Kidney (tissue), 22 donors: ENCODE measurements at places on chromosomes 2 and 18. TPM values are rescaled to one million over a fixed set of nuclear protein-coding genes. Genes with fewer than 3 reads are reported as not detected.

MAP3K19 gene
- not detected for total RNA-seq

LIMS1 gene
- 65.1 TPM for total RNA-seq

C2orf66 gene
- total RNA-seq: not detected

RNF125 gene
- 6.0 TPM for total RNA-seq

TOGARAM2 gene
- 0.60 TPM for total RNA-seq

IL1R1 gene
- total RNA-seq: 95.9 TPM

PROKR1 gene
- not detected for total RNA-seq

GRCh38 chr2:225340923-225341322, 58.6 kb upstream of the NYAP2 start:
- no peaks in the 10 kb centered on the region for H3K4me1 ChIP-seq
- no peak overlapping the region for H3K27ac ChIP-seq
- H3K4me3 ChIP-seq: no peak overlapping the region
- no peaks in the 10 kb centered on the region for H3K36me3 ChIP-seq
- DNase-seq: no peak
- H3K27me3 ChIP-seq: no peaks in the 10 kb centered on the region

GRCh38 chr2:34844629-34845028, 1245.5 kb upstream of the FAM98A start:
- no peak overlapping the region for H3K4me3 ChIP-seq
- H3K27me3 ChIP-seq: no peaks in the 10 kb centered on the region
- no peak for DNase-seq

DNA sequence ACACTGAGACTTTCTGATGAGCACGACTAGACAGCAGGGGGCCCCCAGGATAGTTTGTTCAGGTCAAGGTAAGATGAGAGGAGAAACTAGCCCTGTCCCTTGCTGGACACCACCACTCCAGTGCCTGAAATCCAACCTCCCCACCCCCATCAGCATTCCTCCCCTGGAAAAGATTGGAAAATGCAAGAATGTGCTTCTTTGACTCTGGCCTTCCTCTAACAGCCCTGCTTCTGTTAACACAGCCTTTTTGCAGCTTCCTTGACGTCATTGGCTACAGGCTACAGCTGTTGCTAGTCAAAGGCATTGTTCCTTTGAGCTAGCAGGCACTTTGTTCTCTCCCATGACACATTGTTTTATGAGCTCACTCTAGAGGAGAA, 20.1 kb upstream of the LTBP1 start:
- H3K4me3 ChIP-seq: no peak overlapping the region
- no peaks in the 10 kb centered on the region for H3K36me3 ChIP-seq
- no peak overlapping the region for H3K27ac ChIP-seq
- peak; percentile 90 for DNase-seq
- H3K27me3 ChIP-seq: no peaks in the 10 kb centered on the region

- H3K27me3 ChIP-seq: no peaks in the 10 kb centered on the region
- H3K4me1 ChIP-seq: no peaks in the 10 kb centered on the region
- H3K4me3 ChIP-seq: no peak overlapping the region
- no peak overlapping the region for H3K27ac ChIP-seq
Observed at GRCh38 chr2:175353275-175353674, 171.8 kb upstream of the ATP5MC3 start.

DNA sequence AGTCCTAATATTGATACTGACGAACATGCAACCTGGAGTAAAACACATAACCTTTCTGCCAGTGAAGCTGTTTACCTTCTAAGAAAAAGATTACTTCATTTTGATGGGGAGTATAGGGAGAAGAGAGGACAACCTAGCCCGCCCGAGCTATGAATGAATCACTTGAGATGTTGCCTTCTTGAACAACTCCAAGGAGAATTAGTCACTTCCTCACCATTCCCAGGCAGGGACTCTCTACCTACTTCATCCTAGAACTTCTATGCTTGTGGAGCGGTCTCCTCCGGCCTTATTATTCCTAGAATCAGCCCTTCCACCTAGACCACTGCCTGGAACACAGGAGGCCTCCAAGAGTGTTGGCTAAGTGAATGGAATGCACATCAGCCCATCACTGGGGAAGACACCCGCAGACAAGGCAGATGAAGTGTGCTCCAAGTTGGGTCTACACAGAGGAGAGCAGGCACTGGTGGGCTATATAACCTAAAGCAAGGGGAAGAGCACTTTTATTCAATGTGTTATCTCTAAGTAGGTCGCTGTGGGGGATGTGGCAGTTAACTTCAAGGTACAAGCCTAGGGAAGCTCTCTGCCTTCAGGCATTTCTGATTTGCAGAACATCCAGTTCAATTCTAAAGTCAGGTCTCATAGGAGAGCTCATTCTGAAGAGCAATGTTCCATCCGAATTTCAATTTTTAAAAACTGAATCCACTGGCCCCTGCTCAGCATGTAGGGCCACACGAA, 57.4 kb downstream of the STK39 start:
- H3K4me1 ChIP-seq: peaks cover 11% of the 10 kb centered on the region
- H3K27me3 ChIP-seq: no peaks in the 10 kb centered on the region
- no peaks in the 10 kb centered on the region for H3K36me3 ChIP-seq
- H3K27ac ChIP-seq: no peak overlapping the region
- H3K4me3 ChIP-seq: no peak overlapping the region

DNA sequence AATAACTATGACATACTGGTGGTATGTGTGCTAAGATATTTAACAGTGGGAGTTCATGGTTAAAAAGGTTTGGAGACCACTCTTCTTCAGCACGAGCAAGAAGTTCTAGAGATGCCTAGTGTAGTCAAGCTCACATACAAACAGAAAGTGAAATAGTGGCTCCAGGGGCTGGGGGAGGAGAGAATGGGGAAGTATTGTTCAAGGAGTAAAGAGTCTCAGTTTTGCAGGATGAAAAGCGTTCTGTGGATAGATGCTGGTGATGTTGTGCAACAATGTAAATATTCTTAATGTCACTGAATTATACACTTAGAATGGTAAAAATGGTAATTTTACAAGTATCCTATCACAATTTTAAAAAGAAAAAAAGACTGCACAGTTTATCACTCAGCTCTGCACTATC, 29.0 kb upstream of the EPAS1 start:
- H3K27me3 ChIP-seq: no peaks in the 10 kb centered on the region
- H3K4me3 ChIP-seq: no peak overlapping the region
- no peaks in the 10 kb centered on the region for H3K36me3 ChIP-seq
- DNase-seq: no peak
- H3K27ac ChIP-seq: no peak overlapping the region

GRCh38 chr2:102057502-102058292, 65.9 kb downstream of the IL1R2 start:
- no peak for DNase-seq
- H3K27ac ChIP-seq: no peak overlapping the region
- H3K4me3 ChIP-seq: no peak overlapping the region
- H3K27me3 ChIP-seq: no peaks in the 10 kb centered on the region
- H3K4me1 ChIP-seq: peaks cover 9% of the 10 kb centered on the region
- no peaks in the 10 kb centered on the region for H3K36me3 ChIP-seq

DNA sequence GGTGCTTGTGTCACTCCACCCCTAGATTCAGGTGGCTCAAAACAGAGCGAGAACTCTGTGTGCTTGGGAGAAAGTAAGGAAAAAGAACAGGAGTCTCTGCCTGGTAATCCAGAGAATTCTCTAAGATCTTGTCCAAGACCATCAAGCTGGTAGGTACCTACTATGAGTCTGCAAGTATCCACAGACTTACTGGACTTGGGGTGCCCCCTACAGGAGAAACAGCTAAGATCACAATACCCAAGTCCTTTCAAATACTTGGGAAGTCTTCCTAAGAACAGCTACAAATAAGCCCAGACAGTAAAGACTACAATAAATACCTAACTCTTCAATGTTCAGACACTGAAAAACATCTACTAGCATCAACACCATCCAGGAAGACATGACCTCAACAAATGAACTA, 1143.6 kb upstream of the ACVR2A start:
- no peaks in the 10 kb centered on the region for H3K36me3 ChIP-seq
- DNase-seq: no peak
- no peaks in the 10 kb centered on the region for H3K27me3 ChIP-seq
- no peak overlapping the region for H3K4me3 ChIP-seq
- H3K27ac ChIP-seq: no peak overlapping the region
- H3K4me1 ChIP-seq: no peaks in the 10 kb centered on the region

DNA sequence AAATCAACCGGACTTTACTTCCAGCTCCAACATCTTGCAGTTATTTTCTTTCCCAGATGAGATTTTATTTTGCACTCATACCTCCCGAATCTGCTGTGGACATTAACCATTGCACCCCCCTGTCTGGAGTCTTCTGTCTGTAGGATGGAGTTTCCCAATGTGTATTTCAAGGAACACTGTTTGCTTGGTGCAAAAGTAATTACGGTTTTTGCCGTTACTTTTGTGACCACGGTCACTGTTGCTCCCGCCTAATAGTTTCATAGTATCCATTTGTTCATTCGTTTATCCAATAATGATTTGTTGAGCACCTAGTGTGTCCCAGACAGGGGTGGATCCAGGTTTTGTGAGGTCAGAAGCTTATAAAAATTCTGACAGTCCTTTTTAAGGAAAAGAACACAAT, 90.3 kb upstream of the BCL11A start:
- DNase-seq: no peak
- H3K36me3 ChIP-seq: no peaks in the 10 kb centered on the region
- no peak overlapping the region for H3K4me3 ChIP-seq
- no peak overlapping the region for H3K27ac ChIP-seq
- no peaks in the 10 kb centered on the region for H3K27me3 ChIP-seq
- no peaks in the 10 kb centered on the region for H3K4me1 ChIP-seq

- no peak overlapping the region for H3K4me3 ChIP-seq
- no peaks in the 10 kb centered on the region for H3K27me3 ChIP-seq
- H3K27ac ChIP-seq: no peak overlapping the region
- DNase-seq: no peak
- H3K4me1 ChIP-seq: no peaks in the 10 kb centered on the region
Observed at GRCh38 chr18:73414069-73414468, 546.3 kb upstream of the NETO1 start.

DNA sequence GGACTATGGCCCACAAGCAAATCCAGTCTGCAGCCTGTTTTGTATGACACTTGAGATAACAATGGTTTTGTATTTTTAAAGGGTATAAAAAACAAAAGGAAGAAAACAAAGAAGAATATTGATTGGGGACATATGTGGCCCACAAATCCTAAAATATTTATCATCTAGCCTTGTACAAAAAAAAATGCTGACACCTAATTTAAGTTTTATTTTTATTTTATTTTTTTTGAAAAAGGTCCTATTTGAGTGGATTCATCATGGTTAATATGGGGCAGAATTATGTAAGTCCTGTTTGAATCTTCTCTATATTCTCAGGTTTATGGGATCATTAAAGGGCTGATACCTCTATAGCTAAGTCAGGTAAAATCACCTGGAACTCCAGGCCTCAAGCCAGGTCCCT, 525.7 kb downstream of the LRP1B start:
- DNase-seq: no peak
- H3K4me3 ChIP-seq: no peak overlapping the region
- H3K27me3 ChIP-seq: no peaks in the 10 kb centered on the region
- no peaks in the 10 kb centered on the region for H3K4me1 ChIP-seq

DNA sequence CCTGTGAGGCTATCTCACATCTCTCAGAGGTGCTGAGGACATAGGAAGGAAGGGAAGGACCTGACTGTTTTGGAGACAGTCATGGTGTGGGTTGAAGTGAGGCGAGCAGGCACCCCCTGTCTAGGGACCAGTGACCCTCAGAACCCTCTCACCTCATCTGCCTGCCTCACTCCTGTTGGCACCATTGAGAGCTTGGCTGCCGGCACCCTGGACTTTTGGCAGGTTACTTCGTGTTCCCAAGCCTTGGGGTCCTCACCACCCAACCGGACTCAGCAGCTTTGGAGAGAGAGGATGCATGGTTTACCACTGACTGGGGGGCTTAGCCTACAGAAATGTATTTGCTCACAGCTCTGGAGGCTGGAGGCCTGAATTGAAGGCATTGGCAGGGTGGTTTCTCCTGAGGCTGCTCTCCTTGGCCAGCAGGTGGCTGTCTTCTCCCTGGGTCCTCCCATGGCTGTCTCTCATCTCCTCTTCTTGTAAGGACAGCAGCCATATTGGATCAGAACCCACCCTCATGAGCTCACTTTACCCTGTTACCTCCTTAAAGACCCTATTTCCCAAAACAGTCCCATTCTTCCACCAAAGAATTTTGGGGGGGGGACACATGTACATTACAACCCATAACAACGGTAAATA, 142.0 kb downstream of the TSN start:
- H3K36me3 ChIP-seq: no peaks in the 10 kb centered on the region
- H3K27ac ChIP-seq: no peak overlapping the region
- peak; percentile 14 for DNase-seq
- no peaks in the 10 kb centered on the region for H3K4me1 ChIP-seq

DNA sequence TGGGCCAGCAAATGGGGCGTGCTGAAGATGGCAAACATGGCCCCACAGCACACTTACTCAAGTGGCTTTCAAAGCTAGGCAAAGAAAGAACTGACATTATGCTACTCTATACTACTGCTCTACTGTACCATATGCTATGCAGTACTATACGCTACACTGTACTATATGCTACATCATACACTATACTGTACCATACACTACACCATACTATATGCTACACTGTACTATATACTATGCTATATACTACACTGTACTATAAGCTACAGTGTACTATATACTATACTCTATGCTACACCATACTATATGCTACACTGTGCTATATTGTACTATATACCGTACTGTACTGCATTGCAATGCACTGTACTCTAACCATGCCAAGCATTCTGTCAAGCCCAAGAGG, 243.7 kb upstream of the TMEM200C start:
- no peaks in the 10 kb centered on the region for H3K4me1 ChIP-seq
- no peaks in the 10 kb centered on the region for H3K36me3 ChIP-seq
- no peak overlapping the region for H3K27ac ChIP-seq
- H3K27me3 ChIP-seq: no peaks in the 10 kb centered on the region
- DNase-seq: no peak
- H3K4me3 ChIP-seq: no peak overlapping the region

- H3K4me3 ChIP-seq: no peak overlapping the region
- no peak overlapping the region for H3K27ac ChIP-seq
- no peaks in the 10 kb centered on the region for H3K27me3 ChIP-seq
- H3K36me3 ChIP-seq: no peaks in the 10 kb centered on the region
- H3K4me1 ChIP-seq: no peaks in the 10 kb centered on the region
Observed at GRCh38 chr2:55489467-55490062, 30.0 kb upstream of the CFAP36 start.

- no peak overlapping the region for H3K27ac ChIP-seq
- no peak for DNase-seq
- H3K4me1 ChIP-seq: no peaks in the 10 kb centered on the region
- no peak overlapping the region for H3K4me3 ChIP-seq
- H3K27me3 ChIP-seq: no peaks in the 10 kb centered on the region
Observed at GRCh38 chr18:51588616-51589015, 391.1 kb upstream of the MEX3C start.

DNA sequence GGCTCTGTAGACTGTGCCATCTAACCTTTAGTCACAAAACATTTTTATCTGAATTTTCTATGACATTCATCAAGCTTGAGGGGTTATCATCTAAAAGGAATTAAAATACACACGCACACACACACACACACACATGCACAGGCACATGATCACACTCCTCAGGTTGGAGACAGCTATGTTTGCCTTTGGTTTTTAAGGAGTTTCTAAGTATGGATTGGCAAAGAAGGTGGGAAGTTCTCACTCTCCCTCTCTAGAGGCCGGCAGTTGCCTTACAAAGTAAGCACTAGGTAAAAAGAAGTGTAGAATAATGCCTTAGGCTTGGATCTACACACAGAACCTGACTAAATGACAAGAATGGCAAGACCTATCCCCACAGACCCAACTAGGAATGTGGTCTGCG, 437.1 kb downstream of the ZEB2 start:
- DNase-seq: no peak
- peaks cover 2% of the 10 kb centered on the region for H3K4me1 ChIP-seq
- H3K4me3 ChIP-seq: no peak overlapping the region
- no peaks in the 10 kb centered on the region for H3K36me3 ChIP-seq
- H3K27ac ChIP-seq: no peak overlapping the region
